ENCODE measurements at places on chromosomes 16 and 17. TPM values are rescaled to one million over a fixed set of nuclear protein-coding genes. Genes with fewer than 3 reads are reported as not detected.

GRCh38 chr16:5502467-5502869, 404.9 kb upstream of the EEF2KMT start:
- DNase-seq = no peak

The ODAD4 gene
- total RNA-seq = 0.77 TPM

The MT1X gene
- 31.9 TPM for total RNA-seq

The STXBP4 gene
- 4.3 TPM for total RNA-seq

GRCh38 chr17:16873174-16874035, 98.5 kb downstream of the TNFRSF13B start:
- DNase-seq = peak; percentile 61

DNA sequence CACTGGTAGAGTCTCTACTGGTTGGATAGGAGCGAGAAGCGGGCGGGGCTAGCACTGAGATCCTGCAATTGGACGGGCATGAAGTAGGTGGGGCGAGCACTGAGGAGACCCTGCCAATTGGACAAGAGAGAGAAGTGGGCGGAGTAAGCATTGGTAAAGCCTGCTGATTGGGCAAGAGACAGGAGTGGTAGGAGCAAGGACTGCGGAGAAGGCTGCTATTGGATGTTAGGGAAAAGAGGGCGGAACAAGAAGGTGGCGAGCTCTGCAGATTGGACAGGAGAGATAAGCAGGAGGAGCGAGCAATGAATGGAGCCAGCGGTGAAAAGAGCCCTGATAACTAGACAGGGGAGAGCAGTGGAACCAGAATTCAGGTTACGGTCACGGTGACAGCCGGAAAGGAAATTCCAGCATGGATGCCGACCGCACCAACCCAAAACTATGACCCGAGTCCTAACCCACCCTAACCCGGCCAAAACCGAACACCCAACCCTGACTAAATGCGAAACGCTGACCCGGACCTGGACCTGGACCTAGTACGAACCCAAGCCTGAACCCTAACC, 4.8 kb downstream of the SCGB1C2 start:
- DNase-seq = peak; percentile 54

GRCh38 chr17:77363821-77364361, 223.1 kb downstream of the SEC14L1 start:
- DNase-seq = peak; percentile 60

The RNF222 gene
- total RNA-seq = not detected

DNA sequence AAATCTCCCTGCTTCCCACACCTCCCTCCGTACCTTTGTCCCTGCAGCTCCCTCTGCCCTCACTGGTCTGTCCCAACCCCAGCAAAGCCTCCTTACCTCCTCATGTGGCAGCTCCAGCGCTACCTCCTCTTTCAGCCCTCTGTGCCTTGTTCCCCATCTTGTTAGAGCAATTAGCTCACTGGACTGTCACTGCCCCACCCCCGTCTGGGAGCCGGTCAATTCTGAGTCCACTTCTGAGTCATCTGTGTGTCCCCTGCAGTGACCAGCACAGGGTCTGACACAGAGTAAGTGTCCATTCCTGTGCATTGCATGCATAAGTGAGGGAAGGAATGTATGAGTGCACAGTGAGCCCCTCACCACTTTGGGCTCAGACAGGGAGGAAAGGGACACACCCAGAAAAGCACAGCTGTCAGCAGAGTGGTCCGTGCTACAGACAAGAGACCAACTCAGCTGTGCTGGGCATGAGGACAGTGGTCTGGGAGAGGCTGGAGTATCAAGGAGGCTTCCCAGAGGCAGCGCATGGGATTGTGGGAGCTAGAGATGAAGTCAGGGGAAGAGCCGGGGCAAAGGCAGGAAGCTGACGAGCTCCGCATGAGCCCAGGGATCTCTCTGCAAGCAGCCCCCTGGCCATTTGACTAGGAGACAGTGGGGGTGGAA, 45.9 kb downstream of the PITPNM3 start:
- no peak for DNase-seq

DNA sequence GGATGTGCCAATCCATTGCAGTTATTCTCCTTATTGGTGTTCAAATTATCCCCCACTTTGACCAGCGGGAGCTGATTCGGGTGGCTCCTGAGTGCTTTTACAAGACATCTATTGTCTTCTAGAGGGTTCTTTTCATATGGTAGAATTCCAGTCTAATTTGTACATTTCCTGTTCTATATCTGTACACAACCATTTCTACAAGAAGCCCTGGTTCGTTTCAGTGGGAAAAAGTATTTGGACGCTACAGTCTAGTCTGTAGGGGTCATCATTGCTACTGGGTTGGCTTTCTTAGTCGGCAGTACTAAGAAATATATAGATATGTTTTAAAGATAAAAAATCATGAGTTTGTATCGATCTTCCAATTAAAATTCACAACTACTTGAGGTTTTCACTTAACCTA, 262.6 kb downstream of the MAP2K6 start:
- no peak for DNase-seq

The HOXB1 gene
- not detected for total RNA-seq

DNA sequence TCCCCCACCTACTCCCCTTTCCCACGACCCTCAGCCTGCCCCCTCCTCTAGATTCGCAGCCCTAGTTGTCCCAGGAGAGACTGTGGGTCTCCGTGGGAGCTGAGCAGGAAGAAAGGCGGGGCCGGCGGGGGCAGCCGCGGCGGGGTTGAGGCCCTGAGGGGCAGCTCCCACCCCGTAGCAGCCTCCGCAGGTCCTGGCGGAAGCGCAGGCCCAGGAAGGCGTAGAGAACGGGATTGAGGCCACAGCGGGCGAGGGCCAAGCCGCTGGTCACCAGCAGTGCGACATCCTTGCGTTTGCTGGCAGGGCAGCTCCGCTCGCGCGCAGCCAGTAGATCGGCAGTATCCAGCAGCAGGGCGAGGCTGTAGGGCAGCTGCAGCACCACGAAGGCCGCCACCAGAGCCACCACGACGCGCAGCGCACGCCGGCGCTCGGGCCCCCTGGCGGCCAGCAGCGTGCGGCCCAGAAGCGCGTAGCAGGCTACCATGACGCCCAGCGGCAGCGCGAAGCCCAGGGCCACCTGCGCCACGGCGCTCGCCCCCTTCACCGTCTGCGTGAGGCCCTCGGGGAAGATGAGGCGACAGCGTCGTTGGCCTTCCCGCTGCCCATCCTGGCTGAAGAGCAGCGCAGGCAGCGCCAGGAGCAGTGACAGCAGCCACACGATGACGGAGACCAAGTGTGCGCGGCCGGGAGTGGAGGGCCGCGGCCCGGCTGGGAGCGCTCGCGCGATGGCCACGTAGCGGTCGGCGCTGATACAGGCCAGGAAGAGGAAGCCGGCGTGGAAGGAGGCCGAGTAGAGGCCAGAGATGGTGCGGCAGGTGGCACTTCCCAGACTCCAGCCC, 1.9 kb downstream of the CCR10 start:
- DNase-seq = peak; percentile 82

The HSPB9 gene
- not detected for total RNA-seq

The RAP1GAP2 gene
- 2.3 TPM for total RNA-seq

DNA sequence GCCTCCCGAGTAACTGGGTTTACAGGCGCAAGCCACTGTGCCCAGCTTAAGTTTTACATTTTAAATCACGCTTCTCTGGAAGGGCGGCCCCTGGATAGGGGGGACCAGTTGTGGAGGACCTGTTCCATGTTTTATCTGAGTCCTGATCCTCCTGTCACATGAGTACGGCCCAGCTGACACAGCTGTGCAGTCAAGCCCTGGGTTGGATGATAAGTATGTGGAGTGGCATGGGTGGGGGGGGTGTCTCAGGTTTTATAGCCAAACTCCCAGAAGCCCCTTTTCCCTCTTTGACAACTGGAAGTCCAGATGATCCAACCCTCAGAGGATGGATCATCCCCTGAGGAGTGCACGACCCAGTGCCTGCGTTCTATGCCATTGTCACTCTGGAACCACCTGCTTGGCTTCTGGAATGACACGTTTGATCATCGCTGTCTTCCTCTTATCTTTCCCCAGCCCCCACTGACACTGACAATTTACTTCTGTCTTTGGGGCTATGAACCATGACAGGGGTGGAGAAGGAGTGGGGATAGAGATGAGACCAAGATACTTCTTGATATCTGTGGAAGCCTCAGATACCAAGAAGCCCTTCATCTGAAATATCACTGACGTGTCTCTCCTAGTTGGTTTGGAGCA, 191.2 kb downstream of the MSI2 start:
- no peak for DNase-seq

GRCh38 chr17:15321556-15322251, 19.7 kb downstream of the TEKT3 start:
- DNase-seq = no peak

GRCh38 chr17:59355702-59356325, 24.4 kb downstream of the YPEL2 start:
- no peak for DNase-seq

The MRPS34 gene
- total RNA-seq = 151 TPM

GRCh38 chr16:79618692-79619050, 18.1 kb upstream of the MAF start:
- DNase-seq = peak; percentile 85

DNA sequence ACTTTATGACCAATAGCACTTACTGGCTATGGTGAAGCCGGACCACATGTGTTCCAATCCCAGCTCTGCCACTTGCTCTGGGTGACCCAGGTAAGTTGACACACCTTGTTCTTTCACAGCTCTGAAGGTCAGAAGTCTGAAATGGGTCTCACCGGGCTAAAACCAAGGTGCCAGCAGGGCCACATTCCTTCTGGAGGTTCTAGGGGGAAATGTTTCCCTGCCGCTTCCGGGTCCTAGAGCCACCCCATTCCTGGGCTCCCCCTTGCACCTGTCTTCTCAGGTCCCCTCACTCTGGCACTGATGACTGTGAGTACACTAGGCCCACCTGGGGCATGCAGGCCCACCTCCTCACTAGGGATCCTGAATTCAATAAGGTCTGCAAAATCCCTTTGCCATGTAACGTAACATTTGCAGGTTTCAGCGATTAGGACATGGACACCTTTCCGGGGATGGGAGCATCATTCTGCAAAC, 11.4 kb downstream of the USP7 start:
- DNase-seq = no peak

GRCh38 chr16:4414187-4414917, 2.0 kb downstream of the CORO7 start:
- peak; percentile 95 for DNase-seq

DNA sequence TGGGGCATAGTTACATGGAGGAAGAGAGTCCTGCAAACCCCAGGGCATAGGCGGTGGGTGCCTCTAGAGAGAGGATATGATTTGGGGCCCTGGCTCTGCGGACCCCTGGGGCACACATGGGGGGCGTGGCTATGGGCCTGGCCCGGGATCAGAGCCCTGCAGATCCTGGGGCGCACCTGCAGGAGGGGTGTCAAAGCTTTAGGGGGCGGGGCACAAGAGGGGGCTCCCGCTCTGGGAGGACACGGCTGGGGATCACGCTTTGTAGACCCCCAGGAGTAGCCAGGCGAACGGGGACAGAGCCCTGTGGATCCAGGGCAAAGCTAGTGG, 497 bp downstream of the BCL7C start:
- DNase-seq = peak; percentile 34

- DNase-seq = no peak
These were observed 29.8 kb upstream of the LCMT1 start for GRCh38 chr16:25081702-25082101.

DNA sequence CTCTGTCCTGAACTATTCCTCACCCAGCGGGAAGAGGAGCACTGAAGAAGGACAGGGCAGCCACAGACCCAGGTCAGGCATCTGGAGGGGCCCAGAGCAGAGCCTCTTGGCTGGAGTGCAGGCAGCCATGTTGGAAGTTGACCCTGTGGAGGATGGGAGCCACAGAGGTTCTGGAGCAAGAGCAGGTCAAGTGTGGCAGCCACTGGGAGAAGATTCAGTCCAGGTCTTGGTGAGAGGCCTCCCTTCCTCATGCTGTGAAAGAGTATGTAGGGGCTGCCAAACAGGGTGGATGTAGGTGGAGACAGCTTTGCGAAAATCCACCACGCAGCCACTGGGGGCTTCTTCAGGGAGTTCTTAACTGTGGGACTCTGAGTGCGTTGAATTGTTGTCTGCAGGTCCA, 590 bp upstream of the CD79B start:
- DNase-seq = no peak

The TP53TG3C gene
- not detected for total RNA-seq

The SLC7A6 gene
- total RNA-seq = 62.8 TPM

- DNase-seq = no peak
These were observed 30.1 kb upstream of the HAPSTR1 start for GRCh38 chr16:9061358-9061813.

The FOXN1 gene
- total RNA-seq = not detected

The NAGS gene
- 1.5 TPM for total RNA-seq

- no peak for DNase-seq
These were observed 87.9 kb downstream of the C16orf78 start for GRCh38 chr16:49461517-49461951.

- no peak for DNase-seq
These were observed 579.2 kb upstream of the PSMD7 start for GRCh38 chr16:73717266-73717974.

The TSPAN10 gene
- total RNA-seq = 0.36 TPM

- no peak for DNase-seq
These were observed 30.7 kb upstream of the GSE1 start for GRCh38 chr16:85582229-85582991.

Data from activated CD4-positive, alpha-beta memory T cell treated with anti-CD3 and anti-CD28 coated beads for 36 hours (primary cell).